ENCODE measurements at places on chromosomes 1 and 21. TPM values are rescaled to one million over a fixed set of nuclear protein-coding genes. Genes with fewer than 3 reads are reported as not detected.

The GUK1 gene
- total RNA-seq, result 125 TPM

The PBX1 gene
- total RNA-seq, result 0.32 TPM

The CELA3B gene
- total RNA-seq, result not detected

DNA sequence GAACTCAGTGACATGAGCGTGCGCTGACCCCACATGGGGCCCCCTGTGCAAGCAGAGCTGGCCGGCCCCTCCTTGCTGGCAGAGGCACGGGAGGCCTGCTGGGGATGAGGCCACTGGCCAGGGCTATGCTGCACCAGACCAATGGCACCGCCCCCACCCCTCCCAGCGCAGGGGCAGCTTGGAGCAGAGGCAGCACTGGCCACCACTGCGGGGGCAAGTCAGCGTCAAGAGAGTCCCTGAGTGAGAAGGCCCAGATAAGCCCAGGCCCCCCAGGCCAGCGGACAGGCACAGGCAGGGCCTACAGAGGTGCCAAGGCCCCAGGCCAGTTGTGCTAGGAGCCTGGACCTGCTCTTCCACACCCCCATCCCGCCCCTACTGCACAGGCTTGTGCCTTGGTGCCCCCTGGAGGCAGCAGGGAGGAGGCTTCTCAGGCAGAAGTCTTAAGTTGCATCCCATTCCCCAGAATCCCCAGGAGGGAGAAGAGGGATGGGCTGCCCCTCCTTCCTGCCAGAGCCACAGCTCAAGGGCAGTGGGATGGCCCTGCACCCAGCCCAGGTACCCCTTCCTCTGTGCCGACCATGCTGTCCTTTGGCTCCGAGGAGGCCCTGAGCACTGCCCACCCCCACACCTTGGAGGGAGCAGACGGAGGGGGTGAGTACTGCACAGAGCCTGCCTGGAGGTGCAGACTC, 35.8 kb downstream of the EPHX1 start:
- H3K27ac ChIP-seq, result peak overlapping the region; percentile 87
- H3K27me3 ChIP-seq, result no peaks in the 10 kb centered on the region
- H3K36me3 ChIP-seq, result no peaks in the 10 kb centered on the region
- no peak for DNase-seq
- H3K4me3 ChIP-seq, result no peak overlapping the region

- H3K4me1 ChIP-seq, result no peaks in the 10 kb centered on the region
- no peak overlapping the region for H3K27ac ChIP-seq
- no peak overlapping the region for H3K4me3 ChIP-seq
- no peaks in the 10 kb centered on the region for H3K27me3 ChIP-seq
- no peaks in the 10 kb centered on the region for H3K36me3 ChIP-seq
- DNase-seq, result no peak
Measured at GRCh38 chr1:218785928-218786327, 387.8 kb upstream of the LYPLAL1 start.

Data from B cell (primary cell).